PC-9 (cell line): ENCODE measurements at places on chromosomes 13 and 19. TPM values are rescaled to one million over a fixed set of nuclear protein-coding genes. Genes with fewer than 3 reads are reported as not detected.

The C19orf18 gene
- total RNA-seq = not detected in 2 replicates

The ZNF578 gene
- not detected in 2 replicates for total RNA-seq

GRCh38 chr19:10226021-10226375 is 5.1 kb downstream of the S1PR2 start:
- no peak for DNase-seq

DNA sequence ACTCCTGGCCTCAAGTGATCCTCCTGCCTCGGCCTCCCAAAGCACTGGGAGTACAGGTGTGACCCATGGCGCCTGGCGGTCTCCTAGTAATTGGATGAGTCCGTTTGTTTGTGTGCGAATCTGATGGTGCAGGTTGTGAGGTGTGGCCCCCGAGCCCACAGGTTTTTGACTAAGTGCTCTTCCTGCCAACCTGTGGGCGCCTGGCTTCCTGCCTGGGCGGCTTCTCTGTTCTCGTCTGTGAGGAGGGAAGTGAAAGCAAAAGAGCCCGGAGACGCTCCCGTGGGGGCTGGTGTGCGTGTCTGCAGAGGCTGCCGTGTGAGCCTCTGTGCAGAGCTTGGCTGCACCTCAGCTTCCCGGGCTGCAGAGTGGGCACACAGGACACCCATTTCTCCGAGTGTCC is 10.0 kb downstream of the ARHGAP45 start:
- no peak for DNase-seq

The CEACAM5 gene
- 18.1 and 23.3 TPM in 2 replicates for total RNA-seq

- DNase-seq = no peak
Measured at GRCh38 chr13:43697323-43697722, 89.4 kb downstream of the ENOX1 start.

DNA sequence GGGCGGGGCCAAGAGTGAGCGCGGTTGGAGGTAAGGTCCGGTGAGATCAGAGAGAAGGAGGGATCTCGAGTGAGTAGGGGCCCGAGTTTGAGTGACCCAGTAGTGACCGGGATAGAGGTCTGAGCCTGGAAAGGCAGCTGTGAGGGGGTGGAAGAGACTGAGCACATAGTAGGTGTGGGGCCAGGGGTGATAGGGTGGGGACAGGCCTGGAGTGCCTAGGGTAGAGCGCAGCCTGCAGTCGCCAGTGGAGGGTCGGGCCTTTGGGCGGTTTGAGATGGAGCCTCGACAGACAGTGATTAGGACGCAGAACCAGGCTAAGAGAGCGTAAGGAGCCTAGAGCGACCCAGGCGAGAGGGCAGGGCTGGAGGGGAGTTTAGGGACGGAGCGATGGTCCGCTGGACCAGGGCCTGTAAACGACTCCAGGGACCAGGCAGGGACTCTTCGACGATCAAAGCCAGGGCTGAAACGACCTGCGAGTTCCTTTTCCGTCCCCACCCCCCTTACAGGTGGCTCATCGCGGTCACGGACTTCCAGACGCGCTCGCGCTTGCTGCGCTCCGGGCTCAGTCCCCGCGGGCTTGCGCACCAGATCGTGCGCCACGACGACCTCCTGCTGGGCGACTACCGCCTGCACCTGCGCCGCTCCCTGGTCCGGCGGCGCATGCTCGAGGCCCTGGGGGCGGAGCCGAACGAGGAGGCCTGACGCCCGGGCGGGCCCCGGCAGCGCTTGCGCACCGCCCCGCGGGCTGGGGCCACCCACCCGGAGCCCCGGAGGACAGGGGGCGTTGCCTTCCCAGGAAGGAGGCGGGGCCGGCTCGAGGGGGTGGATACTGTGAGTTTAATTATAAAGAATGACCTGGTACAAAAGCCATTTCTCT is 9.4 kb downstream of the C19orf81 start:
- no peak for DNase-seq

- DNase-seq = no peak
Measured at GRCh38 chr13:35714588-35715377, 238.3 kb upstream of the MAB21L1 start.

- DNase-seq = peak; percentile 39
Measured at GRCh38 chr19:1324806-1325567, 39.3 kb downstream of the EFNA2 start.

- DNase-seq = no peak
Measured at GRCh38 chr13:79805317-79805716, 324.4 kb downstream of the NDFIP2 start.
